ENCODE measurements at places on chromosomes 13 and 19.

- no peak for DNase-seq
Measured at GRCh38 chr19:1153891-1154730, 20.0 kb downstream of the SBNO2 start.

GRCh38 chr19:35641515-35642151 lies at the start of gene ETV2:
Gene ETV2, plus strand, starts transcription at chr19:35641745. Its CDS starts 716 bp downstream, at chr19:35642461.
- peak; percentile 32 for DNase-seq

GRCh38 chr13:109740121-109740520 lies 46.3 kb downstream of the IRS2 start:
- no peak for DNase-seq

DNA sequence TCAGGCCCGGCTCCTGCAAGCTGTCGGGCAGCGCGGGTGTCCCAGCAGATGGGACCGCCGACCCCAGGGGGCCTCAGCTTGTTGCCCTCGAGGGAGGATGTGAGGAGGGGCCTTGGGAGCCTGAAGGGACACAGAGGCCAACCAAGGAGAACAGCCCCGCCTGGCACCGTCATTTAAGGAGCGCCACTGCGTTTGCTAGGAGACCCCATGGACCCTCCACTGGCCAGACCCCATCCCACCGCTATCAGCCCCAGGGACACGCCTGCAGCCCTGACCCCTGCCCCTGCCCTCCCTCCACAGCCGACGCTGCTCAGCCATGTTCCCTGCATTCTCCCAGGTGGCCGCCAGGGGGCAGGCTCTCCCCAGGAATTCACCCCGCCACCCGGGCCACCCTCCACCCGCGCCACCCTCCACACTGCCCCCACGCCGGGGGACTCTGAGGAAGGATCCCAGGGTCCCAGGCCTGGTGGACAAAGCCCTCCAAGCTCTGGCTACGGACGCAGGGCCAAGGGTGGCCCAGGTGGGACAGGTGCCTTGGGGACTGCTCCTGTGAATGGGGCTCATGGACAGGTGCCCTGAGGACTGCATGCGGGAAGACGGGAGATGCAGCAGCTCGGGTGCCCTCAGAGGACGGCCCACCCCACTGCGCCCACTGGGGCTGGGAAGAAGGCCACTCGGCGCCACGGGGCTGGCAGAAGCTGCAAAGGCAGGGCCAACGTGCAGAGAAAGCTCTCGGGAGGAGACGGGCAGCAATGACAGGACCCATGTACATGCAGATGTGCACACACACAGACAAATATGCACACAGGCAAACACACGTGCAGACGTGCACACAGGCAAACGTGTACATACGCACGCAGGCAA lies 34.4 kb downstream of the PIP5K1C start:
- peak; percentile 53 for DNase-seq

DNA sequence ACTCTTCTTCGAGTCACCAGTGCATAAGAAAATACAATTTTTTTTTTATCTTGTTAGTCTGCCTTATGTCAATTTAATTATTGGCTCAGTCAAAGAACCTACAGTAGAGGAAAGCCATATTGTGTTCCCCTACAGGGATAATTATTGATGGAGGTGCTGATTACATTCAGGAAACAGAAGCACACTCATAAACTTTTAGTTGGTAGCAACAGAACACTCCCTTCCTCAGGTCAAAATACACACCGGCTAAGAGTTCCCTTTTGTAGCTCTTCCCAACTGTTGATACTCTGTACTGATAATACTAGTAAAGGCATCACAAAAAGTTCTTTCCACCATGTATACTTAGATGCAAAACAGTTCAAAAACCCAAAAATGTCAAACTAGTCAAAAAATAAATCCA lies 18.4 kb downstream of the FOXO1 start:
- no peak for DNase-seq

DNA sequence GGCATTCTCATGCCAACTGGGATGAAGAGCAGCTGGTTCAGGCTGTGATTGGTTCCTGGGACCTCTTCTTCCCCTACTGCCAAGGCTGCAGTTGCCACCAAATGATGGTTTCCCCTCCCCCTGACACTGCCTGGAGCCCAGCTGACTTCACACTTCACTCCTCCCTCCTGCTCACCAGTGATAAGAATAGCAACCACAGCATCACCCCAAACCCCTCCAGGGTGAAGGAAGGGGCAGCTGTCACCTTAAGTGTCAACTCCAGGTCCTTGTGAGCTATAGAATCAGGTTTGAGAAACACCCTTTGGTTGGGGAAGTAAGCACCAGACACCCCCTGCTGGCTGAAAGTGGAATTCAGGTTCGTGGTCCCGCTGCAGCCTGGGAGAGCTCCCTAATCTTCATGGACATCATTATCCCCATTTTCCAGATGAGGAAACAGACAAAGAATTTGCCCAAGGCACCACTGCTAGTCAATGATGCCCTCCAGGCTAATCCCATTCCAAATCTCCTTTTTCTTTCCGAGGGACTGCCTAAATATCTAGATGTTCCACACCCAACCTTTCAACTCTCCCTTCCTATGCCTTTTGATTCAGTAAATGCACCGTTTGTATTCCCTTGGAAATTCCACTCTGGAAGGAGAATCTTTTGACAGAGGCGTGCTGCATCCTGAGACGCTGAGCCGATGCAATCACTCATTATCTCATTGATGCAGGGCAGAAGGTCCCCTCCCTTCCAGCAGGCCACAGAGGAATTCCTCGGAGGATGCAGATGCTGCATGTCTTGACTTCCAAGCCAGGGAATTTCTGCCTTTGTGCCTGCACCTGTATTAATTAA lies 50.6 kb upstream of the UQCRFS1 start:
- peak; percentile 2 for DNase-seq

DNA sequence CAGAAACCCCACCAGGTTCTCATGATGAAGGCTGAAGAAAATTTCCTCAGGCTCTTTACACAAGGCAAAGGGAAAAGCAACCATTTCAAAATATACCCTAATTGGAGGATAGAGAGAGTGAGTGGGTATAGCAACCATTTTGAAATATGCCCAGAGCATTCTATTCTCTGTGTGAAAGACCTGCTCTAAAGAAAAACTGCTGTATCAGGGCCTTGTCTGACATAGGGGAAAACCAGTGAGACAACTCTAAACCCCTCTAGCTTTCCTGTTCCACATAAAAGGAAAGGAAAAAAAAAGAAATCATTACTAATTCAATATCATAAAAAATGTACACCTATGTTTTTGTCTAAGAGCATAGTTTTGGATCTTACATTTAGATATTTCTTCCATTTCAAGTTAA lies 42.3 kb downstream of the TPTE2 start:
- no peak for DNase-seq

DNA sequence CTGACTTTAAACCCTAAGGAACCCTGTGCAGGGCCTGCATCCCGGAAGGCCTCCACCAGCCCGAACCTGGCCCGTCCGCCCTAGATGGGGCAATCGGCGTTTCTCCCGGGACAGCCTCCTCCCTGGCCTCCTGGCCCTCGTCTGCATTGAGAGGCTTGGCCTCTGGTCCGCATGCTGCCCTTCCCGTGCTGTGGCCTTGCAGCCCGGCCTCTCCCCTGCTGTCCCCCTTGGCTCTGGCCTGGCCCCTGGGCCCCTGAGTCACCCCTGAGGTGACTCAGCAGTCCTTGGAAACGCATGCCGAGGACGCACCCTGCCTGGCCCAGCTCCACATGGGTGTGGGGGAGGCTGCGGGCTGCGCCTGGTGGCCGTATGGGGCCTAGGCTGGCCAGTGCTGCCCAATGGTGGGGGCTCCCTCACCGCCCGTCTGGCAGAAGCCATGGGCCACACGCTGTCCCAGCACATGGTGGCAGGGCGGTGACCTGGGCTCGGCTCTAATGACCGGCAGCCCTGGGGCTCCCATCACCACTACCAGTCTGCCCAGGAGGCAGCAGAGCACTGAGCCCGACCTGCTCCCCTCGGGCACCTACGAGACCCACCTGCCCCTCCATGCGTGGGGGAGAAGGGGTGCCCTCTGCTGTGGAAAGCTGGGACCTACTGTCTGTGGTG lies 25.7 kb downstream of the SH3GL1 start:
- DNase-seq = no peak

DNA sequence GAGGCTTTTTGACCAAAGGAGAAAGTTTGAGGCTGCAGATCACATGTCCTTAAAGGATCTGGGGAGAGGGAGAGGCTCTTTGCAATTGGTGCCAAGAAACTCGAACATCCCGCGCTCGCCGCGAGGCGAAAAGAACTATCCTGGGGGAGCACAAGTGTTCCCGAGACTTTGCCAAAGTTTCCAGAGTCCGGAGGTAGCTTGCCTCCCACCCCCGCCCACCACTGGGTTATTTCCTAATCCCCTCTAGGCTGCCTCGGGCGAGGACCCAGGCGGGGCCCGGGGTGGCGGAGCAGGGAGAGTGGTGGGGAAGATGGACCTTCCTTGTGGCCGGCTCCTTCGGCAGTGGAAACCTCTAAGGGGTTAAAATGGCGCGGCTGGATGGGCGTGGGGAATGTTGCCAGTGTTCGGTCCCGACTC lies 114.5 kb downstream of the KCNRG start:
- DNase-seq = no peak

- no peak for DNase-seq
Measured at GRCh38 chr13:35164324-35164932, 222.4 kb downstream of the NBEA start.

GRCh38 chr13:42078128-42078808 lies 29.8 kb downstream of the DGKH start:
- DNase-seq = no peak

- no peak for DNase-seq
Measured at GRCh38 chr19:7623725-7624603, 5.4 kb downstream of the XAB2 start.

GRCh38 chr13:46749951-46750350 lies 47.0 kb downstream of the ESD start:
- DNase-seq = no peak

DNA sequence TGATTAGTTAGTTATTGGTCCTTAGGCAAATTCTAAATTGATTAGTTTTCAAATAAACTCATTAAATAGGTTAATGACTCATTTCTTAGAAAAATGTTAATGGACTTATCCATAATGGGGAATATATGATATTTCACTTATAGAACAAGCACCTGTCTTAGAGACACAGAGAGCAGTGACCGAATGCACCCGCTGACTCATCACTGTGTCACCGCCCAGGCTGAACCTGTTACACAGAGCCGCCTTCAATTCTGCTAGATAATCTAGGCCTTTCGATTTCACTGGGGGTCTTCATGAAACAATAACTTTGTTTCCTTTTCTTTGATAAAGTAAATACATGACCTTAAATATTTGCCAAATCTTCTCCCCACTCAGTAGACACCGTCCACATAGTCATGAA lies 13.1 kb downstream of the IRS2 start:
- DNase-seq = no peak

- DNase-seq = no peak
Measured at GRCh38 chr13:53028637-53029203, at the start of gene OLFM4. Gene OLFM4, plus strand, starts transcription at chr13:53028813. Its CDS starts 24 bp downstream, at chr13:53028837.

- DNase-seq = no peak
Measured at GRCh38 chr19:2976609-2977000, 759 bp upstream of the TLE6 start.

DNA sequence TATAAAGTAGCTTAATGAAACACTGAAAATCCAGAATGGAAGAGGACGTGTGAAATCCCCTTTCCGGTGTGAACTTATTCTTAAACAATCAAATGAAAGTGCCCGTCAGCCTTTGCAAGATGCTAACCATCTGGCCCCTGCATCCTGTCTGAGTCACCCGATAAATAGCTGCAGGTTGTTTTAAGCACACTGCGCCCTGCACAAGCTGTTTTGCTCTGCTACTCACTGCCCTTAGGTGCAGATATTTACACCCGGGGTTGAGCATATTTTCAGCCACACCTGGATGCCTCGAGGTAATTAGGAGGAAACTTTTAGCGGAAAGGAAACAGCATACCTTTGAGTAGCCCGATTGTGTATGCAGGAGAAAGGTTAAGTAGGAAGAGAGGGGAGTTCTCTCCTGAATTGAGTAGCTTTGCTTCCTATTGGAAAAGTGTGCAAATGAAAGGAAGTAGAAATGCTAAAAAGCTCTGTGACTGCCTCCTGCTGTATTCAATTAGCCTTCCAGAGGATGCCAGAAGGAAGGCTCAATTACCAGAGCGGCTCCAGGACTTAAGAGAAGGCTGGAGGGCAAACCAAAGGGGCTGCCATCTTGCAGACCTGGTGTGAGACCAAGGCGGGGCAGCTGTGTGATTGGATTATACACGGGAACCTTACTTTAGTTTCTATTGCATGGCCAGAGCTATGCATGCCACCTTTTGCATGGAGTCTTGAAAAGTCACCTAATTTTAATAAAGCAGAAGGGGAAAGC lies 42.5 kb downstream of the IRS2 start:
- no peak for DNase-seq

- no peak for DNase-seq
Measured at GRCh38 chr13:92103689-92104153, 705.3 kb downstream of the GPC5 start.

GRCh38 chr19:816500-816857 lies 5.3 kb downstream of the PLPPR3 start:
- no peak for DNase-seq

DNA sequence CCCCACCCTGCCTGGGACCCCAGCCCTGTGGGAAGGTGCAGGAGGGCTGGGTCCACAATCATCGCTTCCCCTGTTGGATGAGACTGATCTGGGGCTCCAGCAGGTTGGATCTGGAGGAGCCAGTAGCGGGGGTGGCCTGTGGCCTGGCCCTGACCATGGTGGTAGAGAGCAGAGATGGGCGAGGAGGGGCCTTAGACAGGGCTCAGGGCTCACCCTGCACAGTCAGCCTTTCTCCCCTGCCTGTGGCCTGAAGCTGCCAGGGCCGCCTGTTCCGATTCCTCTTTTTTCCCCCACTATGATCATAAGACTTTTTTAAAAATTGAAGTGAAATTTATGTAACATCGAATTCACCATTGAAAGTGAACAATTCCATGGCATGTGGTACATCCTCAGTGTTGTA lies 18.2 kb downstream of the SIN3B start:
- DNase-seq = no peak

DNA sequence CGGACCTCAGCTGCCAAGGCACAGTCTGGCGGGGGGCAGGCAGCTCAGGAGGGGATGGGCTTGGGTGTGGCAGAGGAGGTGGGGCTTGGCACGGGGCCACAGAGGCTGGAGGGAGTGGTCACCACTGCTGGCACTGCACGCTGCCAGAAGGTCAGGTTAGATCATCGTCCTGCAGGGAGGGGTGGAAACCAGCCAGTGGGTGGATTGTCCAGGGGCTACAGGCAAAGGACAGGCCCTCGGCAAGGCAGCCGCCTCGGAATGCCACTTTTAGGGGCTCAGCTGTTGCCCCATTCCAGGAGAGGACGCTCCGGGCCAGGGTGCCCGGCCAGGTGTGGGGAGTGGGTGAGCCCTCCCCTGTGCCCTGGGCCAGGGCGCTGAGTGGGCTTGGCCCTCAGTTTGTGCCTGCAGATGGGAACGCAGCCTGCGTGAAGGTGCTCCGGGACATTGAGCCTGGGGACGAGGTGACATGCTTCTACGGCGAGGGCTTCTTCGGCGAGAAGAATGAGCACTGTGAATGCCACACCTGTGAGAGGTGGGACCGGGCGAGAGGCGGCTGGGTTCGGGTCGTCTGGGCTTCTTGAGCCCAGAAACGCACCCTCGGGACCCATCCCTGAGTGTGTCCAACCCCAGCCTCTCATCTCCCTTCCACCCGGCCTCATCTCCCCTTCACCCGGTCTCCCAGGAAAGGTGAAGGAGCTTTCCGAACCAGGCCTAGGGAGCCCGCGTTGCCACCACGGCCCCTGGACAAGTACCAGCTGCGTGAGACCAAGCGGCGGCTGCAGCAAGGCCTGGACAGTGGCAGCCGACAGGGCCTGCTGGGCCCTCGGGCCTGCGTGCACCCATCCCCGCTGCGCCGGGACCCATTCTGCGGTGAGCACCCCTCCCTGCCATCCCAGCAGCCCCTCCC lies 6.4 kb downstream of the KMT5C start:
- DNase-seq = no peak
